Germinal center (tissue), 1 donor: ENCODE measurements at places on chromosomes 3 and 15.

GRCh38 chr3:188154014-188154808 is at the start of gene LPP:
TSS of gene LPP (plus strand) at chr3:188154157. CDS start at chr3:188406121, 251,964 bp downstream.
- peak; percentile 90 for DNase-seq

- DNase-seq, result no peak
These were observed 88.2 kb upstream of the C2CD4B start for GRCh38 chr15:62253294-62253693.

DNA sequence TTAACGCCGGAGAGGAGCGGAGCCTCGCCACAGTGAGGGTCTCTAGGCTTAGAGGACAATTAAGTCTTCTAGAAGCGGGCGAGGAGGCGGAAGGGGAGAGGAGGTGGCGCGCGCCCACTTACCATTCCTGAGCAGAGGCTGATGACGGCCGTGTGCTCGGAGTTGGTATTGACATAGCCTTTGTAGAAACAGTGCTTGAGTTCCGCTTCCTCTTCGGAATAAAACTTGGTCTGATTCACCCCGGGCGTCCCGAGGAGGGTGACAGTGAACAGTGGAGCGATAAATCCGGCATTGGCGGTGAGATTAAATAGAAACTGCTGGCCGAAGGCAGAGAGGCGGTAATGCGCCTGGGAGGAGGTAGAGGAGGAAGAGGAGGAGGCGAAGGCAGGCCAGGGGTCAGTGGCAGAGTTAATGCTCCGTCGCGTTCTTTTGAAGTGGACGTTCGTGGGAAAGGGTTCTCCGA is 1.3 kb downstream of the ADAMTS9 start:
- DNase-seq, result no peak

DNA sequence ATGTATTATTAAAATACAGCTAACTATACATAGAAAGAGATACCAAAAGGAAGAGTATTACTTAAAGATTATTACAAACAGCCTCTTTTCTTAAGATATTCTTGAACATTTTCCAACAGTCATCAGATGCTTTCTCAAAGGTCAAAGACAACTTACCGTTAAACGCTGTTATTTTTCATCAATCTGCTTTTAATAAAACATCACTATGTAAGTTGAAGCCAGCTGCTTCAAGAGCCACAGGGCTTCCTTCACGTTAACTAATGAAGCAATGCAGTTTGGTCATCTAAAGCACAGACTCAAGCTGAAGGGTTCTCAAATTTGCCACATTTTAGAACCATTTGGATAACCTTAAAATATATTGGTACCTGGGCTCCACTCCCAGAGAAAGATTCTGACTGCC is 578.8 kb downstream of the ROBO2 start:
- no peak for DNase-seq

DNA sequence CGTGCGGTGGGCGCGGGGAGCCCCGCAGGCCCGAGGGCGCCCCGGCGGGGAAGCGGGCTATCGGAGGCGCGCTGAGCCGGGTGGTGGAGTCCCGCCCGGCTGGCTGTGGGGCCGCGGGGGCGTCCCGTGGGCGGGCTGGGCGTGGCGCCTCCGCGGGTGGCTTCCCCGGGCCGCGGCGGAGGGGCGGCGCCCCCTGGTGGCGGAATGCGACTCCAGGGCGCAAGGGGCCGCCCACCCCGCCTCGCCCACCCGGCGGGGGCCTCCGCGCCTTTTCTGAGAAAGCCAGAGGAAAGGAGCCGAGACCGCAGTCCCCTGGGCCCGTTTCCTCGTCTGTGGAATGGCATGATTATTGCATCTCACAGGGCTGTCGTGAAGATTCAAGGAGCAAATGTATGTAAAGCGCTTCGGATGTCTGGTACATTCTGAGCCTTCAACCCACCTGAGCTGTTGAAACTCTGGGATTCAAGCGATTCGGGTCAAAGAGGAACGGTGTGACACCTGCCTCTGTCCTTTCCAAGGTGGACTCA is 31.9 kb upstream of the RAB6B start:
- peak; percentile 89 for DNase-seq

- no peak for DNase-seq
These were observed 14.9 kb downstream of the MINAR1 start for GRCh38 chr15:79447060-79447459.

- DNase-seq, result no peak
These were observed 2.4 kb downstream of the SLC49A4 start for GRCh38 chr3:122797291-122797690.
